ENCODE measurements at places on chromosomes 13 and 19.

GRCh38 chr13:94267581-94268366 is 211.7 kb downstream of the DCT start:
- DNase-seq = no peak

- no peak for DNase-seq
These were observed 13.7 kb downstream of the FXYD5 start for GRCh38 chr19:35168196-35168595.

- DNase-seq = no peak
These were observed 1322.2 kb downstream of the PCDH9 start for GRCh38 chr13:65907666-65908525.

GRCh38 chr19:35643255-35644205 is 2.0 kb downstream of the ETV2 start:
- DNase-seq = peak; percentile 42

DNA sequence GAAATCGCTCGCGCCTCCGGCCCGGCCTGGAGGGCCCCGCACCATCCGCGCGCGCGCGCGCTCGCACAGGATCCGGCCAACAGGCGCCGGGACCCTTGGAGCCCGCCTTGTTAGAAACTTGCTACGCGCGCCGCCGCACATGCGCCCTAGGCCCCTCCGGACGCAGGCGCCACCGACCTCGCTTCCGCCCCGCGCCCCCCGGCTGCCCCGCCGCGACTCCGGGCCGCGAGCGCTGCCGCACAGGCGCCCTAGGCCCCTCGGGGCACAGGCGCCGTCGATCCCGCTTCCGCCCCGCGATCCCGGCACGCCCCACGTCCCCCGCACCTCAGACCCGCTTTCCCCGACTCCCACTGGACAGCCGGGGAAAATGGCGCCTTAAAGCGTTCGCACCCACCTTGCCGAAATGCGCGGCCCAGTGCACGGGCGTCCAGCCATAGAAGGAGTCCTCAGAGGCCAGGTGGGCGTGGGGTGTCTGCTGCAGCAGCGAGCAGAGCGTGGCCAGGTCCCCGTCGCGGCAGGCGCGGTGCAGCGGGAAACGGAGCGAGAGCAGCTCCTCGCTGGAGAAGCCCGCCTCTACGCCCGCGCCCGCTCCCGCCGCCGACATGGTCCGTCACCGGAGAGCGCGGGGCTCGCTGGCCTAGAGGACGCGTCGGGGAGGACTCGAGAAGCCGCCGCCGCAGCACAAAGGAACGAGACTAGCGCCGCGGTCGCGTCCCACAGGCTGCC is 375 bp downstream of the ANKRD10 start:
- no peak for DNase-seq

DNA sequence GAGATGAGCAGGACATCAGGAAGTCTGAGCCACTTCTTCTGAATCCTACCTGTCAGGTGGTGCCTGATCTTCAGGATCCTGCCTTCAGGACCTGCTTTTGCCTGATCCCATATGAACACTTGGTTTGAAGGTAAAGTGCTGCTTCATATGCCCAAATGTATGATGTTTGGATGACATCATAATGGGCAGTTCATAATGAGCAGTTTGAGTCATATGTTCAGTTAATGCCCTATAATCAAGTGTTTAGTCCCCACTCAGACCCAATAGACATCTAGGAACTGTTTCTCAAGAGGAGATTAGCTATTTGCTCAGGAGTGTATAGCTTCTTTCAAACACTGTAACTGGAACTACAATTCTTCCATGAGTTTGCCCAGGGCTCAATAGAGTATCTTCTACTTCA is 58.8 kb downstream of the POLR1D start:
- no peak for DNase-seq

DNA sequence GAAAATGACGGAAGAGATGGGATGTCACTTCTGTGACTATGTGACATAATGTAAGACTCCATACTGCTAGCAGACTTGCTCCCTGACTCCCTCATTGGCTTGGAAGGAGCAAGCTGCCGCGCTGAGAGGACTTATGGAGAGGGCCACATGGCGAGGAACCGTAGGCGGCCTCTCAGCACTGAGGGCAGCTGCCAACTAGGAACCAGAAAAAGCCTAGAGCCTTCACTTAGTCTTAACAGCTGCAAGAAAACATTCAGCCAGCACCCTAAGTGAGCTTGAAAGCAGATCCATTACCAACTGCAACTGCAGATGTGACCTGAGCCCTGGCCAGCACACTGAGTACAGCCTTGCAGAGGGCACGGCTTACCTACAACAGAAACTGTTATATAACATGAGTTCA is 33.9 kb downstream of the USP12 start:
- DNase-seq = no peak

DNA sequence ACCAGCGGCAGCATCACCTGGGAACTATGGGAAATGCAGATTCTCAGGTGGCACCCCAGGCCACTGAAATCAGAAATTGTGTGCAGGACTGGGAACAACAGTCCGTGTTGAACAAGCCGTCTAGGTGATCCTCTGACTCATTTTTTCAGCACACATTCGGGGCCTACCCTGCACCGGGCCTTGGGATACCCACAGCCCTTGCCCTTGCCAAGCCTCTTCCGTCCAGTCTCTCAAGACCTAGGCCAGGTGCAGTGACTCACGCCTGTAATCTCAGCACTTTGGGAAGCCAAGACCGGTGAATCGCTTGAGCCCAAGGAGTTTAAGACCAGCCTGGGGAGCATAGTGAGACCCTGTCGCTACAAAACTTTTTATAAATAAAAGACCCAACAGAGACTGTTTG is 18.3 kb downstream of the TGFB1 start:
- no peak for DNase-seq

DNA sequence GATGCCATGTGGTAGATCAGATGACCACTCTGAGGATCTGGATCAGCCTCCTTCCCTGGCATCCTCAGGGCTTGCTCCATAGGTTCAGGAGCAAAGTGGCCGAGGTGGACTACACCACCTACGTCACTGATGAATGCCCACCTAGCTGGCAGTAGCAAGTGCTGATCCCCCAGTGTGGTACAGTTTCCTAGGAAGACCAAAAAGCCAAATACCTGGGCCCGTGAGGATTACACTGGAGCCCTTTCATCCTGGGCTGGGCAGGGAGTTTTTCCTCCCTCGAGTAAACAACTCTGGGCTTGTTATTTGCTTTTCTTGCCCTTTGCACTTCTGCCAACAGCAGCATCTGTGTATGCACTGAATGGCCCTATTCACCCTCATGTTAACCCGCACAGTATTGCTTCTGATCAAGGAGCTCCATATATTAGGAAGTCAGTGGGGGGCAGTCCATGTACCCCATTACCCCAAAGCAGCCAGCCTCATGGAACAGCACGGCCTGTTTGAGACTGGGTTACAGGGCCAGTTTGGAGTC is 3.3 kb upstream of the MYADM start:
- no peak for DNase-seq

- DNase-seq = no peak
These were observed 17.5 kb downstream of the BORA start for GRCh38 chr13:72745260-72745659.
